A172 (cell line): ENCODE measurements at places on chromosomes 2 and 18.
A peak's percentile ranks its signal among the peaks of the same experiment; 100 is the strongest.

DNA sequence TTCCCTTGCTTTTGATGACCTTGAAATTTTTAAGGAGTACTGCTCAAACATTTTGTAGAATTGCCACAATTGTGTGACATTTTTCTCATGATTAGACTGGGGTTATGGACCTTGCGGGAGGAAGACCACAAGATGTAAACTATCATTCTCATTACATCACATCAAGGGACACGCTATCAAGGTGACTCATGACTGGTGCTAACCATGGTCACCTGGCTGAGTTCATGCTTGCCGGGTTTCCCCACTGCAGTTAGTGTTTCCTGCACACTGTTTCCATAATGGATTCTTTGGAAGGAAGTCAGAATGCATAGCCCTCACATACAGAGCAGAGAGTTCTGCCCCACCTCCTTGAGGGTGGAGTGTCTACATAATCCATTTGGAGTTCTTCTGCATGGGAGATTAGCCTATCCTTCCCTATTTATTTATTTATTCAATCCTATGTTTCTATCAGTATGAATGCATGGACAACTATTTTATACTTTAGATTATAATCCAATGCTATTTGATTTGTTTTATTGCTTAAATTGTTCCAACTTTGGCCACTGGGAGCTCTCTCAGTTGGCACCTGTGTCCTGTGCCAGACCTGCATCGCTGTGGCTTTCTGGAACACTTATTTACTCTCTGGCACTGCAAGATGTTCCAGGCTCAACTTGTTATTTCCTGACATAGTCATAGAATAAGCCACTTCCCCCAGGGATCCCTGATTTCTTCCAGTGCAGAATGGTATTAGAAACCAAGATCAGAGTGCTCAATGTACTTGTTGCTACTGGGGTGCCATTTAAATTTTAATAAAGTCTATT lies 6.0 kb downstream of the MC2R start:
- DNase-seq: peak; percentile 12

GRCh38 chr2:146385031-146385430 lies 1459.8 kb upstream of the ACVR2A start:
- DNase-seq: no peak

DNA sequence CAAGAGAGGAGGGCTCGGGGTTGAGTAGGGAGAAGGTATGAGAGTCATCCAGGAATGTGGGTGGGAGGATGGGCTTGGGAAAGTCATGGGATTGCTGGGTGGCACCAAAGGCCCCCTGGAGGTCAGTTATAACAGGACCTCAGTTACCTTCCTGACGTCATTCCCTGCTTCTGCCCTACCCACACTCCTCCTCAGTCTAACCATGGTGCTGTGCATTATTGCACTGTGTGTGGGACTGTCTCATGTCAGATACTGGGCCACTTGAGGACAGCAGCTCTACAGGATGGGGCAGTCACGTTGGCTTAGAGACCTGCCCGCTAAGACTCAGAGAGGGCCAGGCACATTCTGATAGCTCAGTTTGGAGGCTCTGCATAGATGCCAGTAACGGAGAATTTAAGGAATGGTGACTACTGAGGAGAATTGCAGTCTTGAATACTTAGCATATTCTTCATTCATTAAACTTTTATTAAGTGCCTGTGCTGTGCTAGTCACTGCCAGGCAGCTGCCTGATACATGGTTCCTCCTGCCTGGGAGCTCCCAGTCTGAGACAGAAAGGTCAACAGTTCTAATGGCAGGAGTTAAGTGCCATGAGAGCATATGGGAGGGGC lies 90.5 kb downstream of the LAMA3 start:
- DNase-seq: peak; percentile 63

DNA sequence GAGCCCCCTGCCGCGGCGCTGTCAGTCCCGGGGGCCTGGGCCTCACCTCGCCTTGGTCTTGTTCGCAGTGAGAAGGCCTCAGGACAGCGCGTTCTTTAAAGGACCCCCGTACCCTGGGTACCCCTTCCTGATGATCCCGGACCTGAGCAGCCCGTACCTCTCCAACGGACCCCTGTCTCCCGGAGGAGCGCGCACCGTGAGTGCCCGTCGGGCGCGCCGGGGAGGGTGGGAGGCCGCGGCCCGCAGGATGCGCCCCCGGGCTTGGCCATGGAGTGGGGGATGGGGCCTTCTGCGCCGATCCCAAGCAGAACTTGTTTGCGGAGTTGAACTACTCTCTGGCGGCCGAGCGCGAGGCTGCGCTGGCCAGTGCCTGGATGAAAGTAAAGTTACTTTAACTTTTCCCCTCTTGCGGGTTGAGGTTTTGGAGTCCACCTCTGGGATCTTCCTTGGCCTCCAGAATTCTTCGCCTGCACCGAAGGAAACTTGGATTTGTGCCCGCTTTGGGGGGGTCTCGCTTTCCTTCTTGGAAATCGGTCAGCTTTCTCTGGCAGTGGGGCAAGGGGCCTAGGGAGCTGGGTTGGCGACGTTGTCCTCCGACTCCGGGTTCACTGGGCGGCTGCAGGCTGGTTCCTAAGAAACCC lies 1.2 kb downstream of the TCF7L1 start:
- no peak for DNase-seq

DNA sequence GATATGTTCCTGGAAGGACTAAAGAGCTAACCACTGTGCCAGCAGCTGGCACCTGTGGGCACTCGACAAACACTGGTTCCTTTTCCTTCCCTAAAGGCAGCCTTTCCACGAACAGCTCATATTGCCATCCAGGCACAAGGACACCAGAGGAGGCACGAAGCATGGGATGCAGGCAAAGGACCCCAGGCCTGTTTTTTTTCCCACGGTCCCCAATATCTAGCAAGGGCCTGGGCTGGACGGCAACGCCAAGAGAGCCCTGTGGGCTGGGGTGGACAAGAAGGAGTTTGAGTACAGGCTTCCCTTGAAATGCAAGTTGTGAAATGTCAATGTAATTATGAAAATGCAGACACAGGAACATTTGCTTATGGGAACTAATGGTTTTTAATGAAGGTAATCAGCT lies 135.9 kb downstream of the CYP26B1 start:
- no peak for DNase-seq

- DNase-seq: no peak
These were observed 274.0 kb upstream of the DSEL start for GRCh38 chr18:67790527-67790926.

DNA sequence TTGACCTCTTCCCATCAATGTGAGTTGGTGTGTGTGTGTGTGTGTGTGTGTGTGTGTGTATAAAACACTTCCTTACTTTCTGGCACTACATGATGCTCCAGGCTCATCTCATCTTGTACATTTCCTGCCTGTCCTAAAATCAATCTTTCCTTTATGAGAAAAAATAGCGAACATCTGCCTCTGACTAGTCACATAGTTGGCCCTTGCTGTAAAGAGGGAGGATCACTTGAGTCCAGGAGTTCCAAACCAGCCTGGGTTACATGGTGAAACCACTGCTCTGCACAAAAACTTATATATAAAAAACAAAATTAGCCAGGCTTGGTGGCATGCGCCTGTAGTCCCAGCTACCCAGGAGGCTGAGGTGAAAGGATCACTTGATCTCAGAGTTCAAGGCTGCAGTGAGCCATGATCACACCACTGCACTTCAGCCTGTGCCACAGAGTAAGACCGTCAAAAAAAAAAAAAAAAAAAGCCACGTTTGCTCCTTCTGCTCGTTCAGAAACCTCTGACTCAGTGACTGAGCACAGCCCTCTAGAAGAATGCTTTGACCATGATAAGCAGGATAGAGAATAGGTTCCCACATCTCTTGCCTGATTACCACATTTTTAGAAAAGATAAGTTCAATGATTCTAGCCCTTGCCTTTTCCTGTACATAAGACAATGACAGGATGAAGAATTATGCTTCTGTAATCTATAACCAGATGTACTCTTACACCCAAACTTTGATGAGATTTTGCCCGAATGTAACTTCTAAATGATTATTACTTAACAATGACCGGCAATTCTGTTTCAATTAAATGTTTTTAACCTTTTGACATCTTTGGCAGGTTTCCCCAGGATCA lies 45.2 kb upstream of the ST3GAL5 start:
- DNase-seq: peak; percentile 80

DNA sequence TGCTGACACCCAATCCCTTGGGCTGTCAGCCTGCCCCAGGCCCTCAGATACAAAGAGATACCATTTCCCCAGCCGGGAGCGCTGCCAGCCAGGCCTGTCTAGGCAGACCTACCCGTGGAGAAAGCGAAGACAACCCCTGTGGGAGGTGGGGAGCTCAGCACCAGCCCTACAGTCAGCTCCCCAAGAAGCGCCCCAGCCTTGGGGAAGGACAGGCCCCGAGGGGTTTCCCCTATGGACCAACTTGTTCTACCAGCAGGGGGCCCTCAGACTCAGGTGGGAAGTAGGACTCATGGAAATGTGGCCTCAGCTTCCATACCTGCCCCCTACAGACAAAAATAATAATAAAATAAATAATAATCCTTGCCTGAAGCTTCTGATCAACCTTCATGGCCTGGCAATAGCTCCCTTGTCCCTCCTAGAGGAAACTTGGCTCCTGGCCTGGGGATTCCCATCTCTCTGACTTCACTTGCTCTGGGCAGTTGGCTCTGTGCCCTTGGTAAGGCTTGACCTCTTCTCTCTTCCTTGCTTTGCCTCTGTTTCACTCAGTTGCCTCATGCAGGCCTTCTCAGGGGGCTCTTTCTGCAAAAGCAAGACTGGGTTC lies 7.0 kb downstream of the SLC35F6 start:
- peak; percentile 81 for DNase-seq

GRCh38 chr2:229445019-229445418 lies 173.9 kb upstream of the PID1 start:
- peak; percentile 94 for DNase-seq

GRCh38 chr2:18284331-18284730 lies 276.1 kb downstream of the RDH14 start:
- no peak for DNase-seq

- DNase-seq: no peak
These were observed 983 bp downstream of the MTX2 start for GRCh38 chr2:176270100-176270750.

GRCh38 chr2:180644709-180645108 lies 335.7 kb upstream of the UBE2E3 start:
- DNase-seq: peak; percentile 86

DNA sequence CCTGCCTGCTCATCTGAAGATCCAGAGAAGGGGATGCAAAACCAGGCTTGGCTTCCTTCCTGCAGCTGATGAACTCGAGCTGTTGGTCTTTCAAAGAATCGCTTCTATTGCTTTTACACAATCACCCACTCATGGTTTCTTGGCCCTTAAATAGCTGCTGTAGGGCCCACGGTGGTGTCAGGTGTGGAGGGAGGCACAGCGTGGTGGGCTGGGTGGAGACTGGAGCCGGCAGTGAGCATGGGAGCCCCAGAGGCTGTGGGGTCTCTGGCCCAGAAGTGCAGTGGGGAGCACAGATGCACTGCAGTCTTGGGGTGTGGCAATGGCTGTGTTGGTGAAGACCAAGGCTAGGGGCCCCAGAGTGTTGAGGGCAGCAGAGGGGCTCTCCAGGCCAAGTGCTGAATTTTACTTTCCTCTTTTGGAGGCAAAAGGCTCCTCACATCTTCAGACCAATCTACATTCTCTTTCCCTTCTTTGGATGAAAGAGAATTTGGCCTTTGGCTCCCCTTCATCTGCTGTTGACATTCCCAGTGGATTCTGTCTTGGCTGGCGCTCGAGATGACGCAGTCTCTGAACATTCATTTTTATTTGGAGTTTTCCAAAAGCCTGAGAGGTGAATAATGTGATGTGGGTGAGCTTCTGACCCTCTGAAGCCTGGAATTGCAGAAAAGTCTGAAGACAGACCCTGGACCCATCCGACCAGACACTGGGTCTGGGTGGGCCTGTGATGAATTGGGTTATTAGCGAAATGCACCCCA lies 70.1 kb upstream of the ASB18 start:
- no peak for DNase-seq

GRCh38 chr18:3255611-3256165 lies 6.2 kb upstream of the MYL12B start:
- no peak for DNase-seq

DNA sequence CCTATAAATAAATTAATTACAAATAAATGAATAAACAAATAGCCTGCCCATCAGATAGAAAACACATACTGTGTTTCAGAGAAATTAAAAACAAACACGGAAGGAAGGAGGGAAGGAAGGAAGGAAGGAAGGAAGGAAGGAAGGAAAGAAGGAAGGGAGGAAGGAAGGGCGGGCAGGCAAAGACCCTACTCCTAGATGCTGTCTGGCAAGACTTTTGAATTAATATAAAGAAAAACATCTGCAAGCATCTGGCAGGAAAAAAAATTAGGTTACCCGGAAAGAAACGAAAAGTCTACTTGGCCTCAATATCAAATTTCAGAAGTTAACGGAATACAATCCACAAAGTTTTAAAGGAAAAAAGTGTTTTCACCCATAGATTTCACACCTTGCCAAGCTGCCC lies 49.1 kb downstream of the LOXHD1 start:
- DNase-seq: no peak

GRCh38 chr18:8623549-8624106 lies 14.4 kb downstream of the RAB12 start:
- peak; percentile 45 for DNase-seq

GRCh38 chr18:3454365-3455089 lies 4.6 kb downstream of the TGIF1 start:
- peak; percentile 74 for DNase-seq

- no peak for DNase-seq
These were observed 20.9 kb downstream of the SOX11 start for GRCh38 chr2:5713101-5713500.

GRCh38 chr2:85852152-85852840 lies 36.5 kb downstream of the ST3GAL5 start:
- DNase-seq: no peak

- DNase-seq: no peak
These were observed 170.7 kb upstream of the ERBB4 start for GRCh38 chr2:212709280-212709679.

- no peak for DNase-seq
These were observed 447.0 kb upstream of the TCF4 start for GRCh38 chr18:56034949-56035348.

GRCh38 chr2:69994166-69994565 lies 32.7 kb upstream of the ASPRV1 start:
- no peak for DNase-seq

DNA sequence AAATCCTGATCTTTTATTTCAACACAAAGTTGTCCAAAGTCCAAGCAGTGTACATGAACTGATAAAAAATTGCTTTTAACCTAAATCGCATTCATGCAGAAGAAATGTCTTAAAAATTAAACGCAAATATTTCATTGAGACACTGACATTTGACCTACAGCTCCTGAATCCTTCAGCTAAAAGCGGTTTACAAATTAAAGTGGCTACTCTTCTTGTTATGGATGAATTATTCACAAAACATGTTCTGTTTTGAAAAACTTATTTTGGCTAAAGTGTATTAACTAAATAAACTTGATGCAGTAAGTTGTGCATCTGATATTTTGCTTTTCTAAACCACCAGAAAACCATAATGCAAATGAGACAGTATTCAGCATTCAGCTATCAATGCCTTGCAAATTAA lies 2.2 kb downstream of the EPB41L3 start:
- no peak for DNase-seq

- no peak for DNase-seq
These were observed 27.9 kb upstream of the TTR start for GRCh38 chr18:31563778-31564177.
